Vagina (tissue), 2 donors: ENCODE measurements at places on chromosomes 3 and 15. TPM values are rescaled to one million over a fixed set of nuclear protein-coding genes. Genes with fewer than 3 reads are reported as not detected.

DUOXA2 gene
- total RNA-seq, result 1.5 TPM

ZBTB20 gene
- total RNA-seq, result 64.8 TPM

CTXN2 gene
- not detected for total RNA-seq

BDH1 gene
- total RNA-seq, result 30.2 TPM

DNA sequence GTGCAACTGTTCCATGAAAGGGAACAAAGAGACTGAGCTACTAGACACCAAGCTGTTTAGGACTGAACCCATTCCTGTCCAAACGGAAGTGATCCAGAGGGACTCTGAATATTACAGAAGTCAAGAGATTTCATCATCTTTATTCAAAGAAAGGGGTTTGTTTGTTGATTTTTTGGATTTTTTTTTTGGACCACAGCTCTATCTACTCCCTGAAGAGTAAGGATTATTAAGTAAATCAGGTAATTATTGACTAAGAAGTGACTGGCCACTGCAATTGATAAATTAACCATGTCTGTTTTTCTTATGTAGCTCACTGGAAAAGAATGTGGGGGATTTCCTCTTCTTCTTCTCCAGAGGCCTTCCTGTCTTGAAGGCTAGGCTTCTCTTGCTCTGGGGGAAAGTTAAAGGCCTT lies 146.6 kb upstream of the TPM1 start:
- H3K36me3 ChIP-seq, result no peaks in the 10 kb centered on the region
- no peak overlapping the region for H3K4me3 ChIP-seq
- H3K27me3 ChIP-seq, result no peaks in the 10 kb centered on the region
- DNase-seq, result no peak

DNA sequence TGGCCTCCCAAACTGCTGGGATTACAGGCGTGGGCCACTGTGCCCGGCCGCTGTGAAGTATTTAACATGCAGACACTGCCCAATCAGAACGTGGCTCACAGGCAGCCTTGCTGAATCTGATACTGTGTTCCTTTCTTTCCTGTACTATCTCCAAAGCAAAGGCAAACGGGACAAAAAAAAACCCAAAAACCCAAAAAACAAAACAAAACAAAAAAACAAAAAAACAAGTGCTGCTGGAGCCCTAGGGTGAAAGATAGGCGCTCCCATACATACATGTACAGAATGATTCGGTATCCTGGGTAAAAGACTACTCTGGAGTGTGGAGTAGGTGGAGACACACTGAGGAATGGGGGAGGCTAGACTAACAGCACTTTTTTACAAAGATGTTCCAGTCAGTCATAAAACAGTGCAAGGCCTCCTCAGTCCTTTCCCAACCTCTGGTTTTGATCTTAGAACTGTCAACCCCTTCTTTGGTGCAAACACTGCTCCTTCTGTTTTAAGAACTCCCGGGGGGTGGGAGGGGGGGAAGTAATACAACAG lies 7.7 kb upstream of the MAP1A start:
- peaks cover 29% of the 10 kb centered on the region for H3K4me1 ChIP-seq
- no peak for DNase-seq
- H3K27ac ChIP-seq, result peak overlapping the region; percentile 88
- no peaks in the 10 kb centered on the region for H3K27me3 ChIP-seq
- H3K36me3 ChIP-seq, result no peaks in the 10 kb centered on the region

GRCh38 chr3:134824791-134825190 lies 29.7 kb downstream of the EPHB1 start:
- no peaks in the 10 kb centered on the region for H3K4me1 ChIP-seq
- no peaks in the 10 kb centered on the region for H3K27me3 ChIP-seq
- H3K36me3 ChIP-seq, result no peaks in the 10 kb centered on the region
- no peak overlapping the region for H3K4me3 ChIP-seq
- H3K27ac ChIP-seq, result no peak overlapping the region
- DNase-seq, result no peak

GRCh38 chr3:175932586-175932985 lies 1073.5 kb downstream of the NAALADL2 start:
- H3K4me1 ChIP-seq, result no peaks in the 10 kb centered on the region
- no peak overlapping the region for H3K27ac ChIP-seq
- H3K36me3 ChIP-seq, result no peaks in the 10 kb centered on the region
- DNase-seq, result no peak

DNA sequence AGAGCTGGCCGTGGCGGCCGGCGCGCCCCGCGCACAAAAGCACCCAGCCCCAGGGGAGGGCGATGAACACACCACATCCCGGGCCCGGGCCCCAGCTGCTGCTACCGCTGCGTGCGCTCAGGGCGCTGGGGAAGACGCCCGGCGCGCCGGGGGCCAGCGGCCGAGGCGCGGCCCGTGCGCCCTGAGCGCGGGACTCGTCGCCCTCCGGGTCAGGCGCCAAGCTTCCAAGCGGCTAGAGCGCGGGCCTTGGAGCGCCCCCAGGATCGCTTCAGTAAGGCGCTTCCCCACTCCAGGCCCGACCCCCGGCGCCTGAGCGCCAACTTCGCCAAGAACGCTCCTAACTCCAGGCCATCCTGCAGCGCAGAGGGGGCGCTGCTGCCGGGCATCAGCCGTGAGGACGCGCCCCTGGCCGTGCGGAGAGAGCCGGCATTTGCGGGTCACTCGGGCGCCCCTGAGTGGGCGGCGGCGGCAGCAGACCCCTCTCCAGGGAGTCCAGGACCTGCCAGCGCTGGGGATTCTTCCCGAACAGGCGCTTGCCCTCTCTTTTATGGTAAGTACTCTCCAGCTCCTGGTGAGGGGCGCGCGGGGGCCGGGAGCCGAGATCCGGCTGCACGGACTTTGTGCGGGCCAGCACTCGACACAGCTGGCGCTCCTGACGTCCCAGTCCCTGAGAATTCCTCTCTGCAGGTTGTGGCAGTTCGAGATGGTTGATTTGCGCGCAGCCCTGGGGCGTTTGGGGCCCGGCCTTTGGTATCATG lies 475 bp downstream of the SPSB4 start:
- H3K27ac ChIP-seq, result no peak overlapping the region
- H3K27me3 ChIP-seq, result peaks cover 7% of the 10 kb centered on the region
- no peak for DNase-seq
- peaks cover 24% of the 10 kb centered on the region for H3K4me1 ChIP-seq
- peak overlapping the region; percentile 34 for H3K4me3 ChIP-seq

GRCh38 chr3:154970797-154971196 lies 109.3 kb upstream of the MME start:
- peaks cover 8% of the 10 kb centered on the region for H3K4me1 ChIP-seq
- no peaks in the 10 kb centered on the region for H3K27me3 ChIP-seq
- no peak overlapping the region for H3K4me3 ChIP-seq
- H3K36me3 ChIP-seq, result no peaks in the 10 kb centered on the region

DNA sequence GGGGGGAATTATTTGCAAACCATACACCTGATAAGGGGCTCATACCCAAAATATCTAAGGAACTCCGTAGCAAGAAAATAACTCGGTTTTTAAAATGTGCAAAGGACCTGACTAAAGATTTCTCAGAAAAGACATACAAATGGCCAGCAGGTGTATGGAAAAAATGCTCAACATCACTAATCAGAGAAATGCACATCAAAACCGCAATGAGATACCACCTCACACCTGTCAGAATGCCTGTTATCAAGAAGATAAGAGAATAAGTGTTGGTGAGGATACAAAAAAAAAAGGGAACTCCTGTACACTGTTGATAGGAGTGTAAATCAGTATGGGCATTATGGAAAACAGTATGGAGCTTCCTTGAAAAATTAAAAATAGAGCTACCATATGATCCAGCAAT lies 89.4 kb downstream of the C3orf70 start:
- no peak overlapping the region for H3K27ac ChIP-seq
- H3K4me1 ChIP-seq, result no peaks in the 10 kb centered on the region
- H3K4me3 ChIP-seq, result no peak overlapping the region
- no peaks in the 10 kb centered on the region for H3K27me3 ChIP-seq

DNA sequence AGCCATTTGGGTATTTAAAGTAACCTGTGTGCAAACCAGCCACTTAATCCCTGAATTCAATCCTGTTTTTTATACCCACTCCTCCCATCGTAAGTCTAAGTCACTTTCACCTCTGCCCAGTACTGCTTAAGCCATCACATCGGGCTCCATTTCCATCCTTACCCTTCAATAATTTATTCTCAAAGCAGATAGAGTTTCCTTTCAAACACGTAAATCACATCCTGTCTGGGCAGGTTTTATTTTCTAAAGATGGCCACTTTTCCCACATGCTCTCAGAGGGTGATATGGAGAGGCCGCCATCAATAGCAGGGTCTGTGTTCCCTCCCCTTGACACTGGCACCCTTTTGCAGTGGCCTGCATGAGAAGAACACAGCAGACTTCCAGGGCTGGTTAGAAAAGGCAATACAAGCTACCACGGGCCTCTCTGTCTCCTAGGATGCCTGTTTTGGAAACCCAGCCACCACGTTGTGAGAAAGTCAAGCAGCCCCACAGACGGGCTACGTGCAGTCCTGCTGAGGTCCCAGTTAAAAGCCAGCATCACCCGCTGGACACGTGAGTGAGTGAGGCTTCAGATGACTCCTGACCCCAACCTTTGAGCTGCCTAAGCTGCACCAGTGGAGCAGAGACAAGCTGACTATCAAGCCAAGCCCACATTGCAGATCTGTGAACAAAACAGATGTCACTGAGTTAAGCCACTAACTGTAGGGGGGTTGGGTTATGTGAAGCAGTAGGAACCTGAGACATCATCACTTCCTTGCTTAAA lies 241.8 kb upstream of the SLCO3A1 start:
- DNase-seq, result no peak
- H3K36me3 ChIP-seq, result no peaks in the 10 kb centered on the region
- no peaks in the 10 kb centered on the region for H3K27me3 ChIP-seq
- no peak overlapping the region for H3K4me3 ChIP-seq
- H3K27ac ChIP-seq, result no peak overlapping the region
- H3K4me1 ChIP-seq, result no peaks in the 10 kb centered on the region

- no peak overlapping the region for H3K4me3 ChIP-seq
- no peaks in the 10 kb centered on the region for H3K27me3 ChIP-seq
- H3K4me1 ChIP-seq, result no peaks in the 10 kb centered on the region
- H3K27ac ChIP-seq, result no peak overlapping the region
- H3K36me3 ChIP-seq, result no peaks in the 10 kb centered on the region
Measured at GRCh38 chr3:162141272-162141791, 644.7 kb downstream of the OTOL1 start.

GRCh38 chr3:107958146-107958545 lies 132.7 kb downstream of the CD47 start:
- H3K36me3 ChIP-seq, result no peaks in the 10 kb centered on the region
- peaks cover 28% of the 10 kb centered on the region for H3K4me1 ChIP-seq
- H3K4me3 ChIP-seq, result peak overlapping the region; percentile 20
- peak overlapping the region; percentile 77 for H3K27ac ChIP-seq
